Cerebellar nuclear complex (tissue), 1 donor: ENCODE measurements at places on chromosomes 1 and 21.

GRCh38 chr1:21324368-21325141 is 34.3 kb upstream of the ECE1 start:
- DNase-seq, result no peak

GRCh38 chr1:9121496-9122409 is 7.1 kb downstream of the GPR157 start:
- DNase-seq, result no peak

- DNase-seq, result no peak
These were observed 23.2 kb downstream of the HAO2 start for GRCh38 chr1:119391749-119392148.

GRCh38 chr1:116919802-116920201 is 10.1 kb downstream of the PTGFRN start:
- DNase-seq, result no peak

DNA sequence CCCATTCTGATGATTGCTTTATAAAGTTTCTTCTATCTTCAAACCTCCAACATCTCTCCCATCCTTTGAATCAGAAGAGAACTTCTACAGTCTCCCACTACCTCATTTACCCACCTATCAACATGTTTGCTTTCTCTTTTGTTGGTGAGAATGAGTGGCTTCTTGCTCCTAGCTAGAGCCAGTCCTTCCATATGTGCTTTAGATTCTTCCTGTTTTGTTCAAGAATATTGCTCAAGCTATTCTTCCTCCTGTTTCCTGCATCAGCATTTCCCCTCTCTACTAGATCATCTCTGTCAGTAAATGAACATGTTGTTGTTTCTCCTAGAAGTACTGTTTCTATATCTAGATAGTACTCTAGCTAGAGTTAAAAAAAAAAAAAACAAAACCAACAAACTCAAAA is 6.3 kb downstream of the ATF6 start:
- DNase-seq, result no peak

- DNase-seq, result no peak
These were observed 49.7 kb downstream of the ELAVL4 start for GRCh38 chr1:50158421-50158820.

DNA sequence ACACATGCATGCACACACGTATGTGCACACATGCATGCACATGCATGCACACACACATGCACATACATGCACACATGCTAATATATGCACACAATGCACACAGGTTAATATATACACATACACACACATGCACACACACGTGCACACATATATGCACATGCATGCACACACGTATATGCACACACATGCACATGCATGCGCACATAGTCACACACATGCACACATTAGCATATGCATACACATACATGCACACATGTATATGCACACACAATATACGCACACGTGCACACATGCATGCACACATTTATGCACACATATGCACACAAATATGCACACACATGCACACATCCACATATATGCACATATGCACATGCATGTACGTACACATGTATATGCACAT is 506.8 kb downstream of the MATN1 start:
- no peak for DNase-seq

DNA sequence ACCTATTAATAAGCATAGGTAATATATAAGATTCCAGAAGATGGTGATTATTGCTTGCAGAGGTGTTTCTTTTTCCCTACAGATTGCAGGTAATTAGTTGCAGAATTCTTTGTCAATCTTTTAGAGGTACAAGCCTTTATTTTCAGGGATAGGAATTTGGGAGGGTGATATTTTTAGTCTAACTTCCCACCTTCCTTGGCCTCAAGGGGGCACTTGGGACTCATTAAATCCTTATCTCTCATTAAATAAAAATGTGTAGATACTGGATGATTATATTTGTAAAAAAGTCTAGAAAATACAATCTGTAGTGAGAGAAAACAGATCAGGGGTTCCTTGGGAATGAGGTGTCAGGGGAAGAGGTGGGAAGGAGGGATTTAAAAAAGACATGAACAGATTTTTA is 179.2 kb downstream of the PATJ start:
- no peak for DNase-seq

DNA sequence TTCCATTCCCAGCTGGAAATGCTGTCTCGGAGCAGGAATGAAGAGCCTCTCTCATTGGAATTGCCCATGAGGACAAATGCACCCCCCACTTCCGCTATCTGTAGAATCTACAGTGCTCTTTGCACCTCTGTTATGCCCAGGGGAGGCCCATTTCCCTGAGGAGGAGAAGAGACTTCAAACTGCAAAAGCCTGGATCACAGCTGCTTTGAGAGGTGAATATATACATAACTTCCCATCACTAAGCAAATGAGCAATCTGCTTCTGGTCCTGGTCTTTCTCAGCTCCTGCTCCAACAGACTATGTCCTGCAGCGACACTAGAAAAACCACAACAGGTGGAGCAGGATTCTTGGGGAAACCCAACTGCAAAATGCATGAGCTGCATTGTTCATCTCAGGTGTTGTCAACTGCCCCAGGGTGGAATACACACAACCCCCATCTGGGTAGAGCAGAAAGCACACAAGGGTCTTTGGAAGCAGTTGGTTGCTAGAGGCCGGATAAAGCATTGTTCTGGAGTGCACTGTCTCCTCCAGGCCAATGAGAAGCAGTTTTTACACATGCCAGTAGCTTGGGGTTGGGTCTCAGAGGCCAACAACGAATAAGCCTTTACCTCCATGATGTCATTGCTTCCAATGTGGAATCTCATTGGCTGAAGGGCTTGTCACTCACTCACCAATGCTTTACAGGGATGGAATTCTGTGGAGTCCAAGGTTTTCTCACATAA is 67.7 kb upstream of the RAB4A start:
- no peak for DNase-seq

DNA sequence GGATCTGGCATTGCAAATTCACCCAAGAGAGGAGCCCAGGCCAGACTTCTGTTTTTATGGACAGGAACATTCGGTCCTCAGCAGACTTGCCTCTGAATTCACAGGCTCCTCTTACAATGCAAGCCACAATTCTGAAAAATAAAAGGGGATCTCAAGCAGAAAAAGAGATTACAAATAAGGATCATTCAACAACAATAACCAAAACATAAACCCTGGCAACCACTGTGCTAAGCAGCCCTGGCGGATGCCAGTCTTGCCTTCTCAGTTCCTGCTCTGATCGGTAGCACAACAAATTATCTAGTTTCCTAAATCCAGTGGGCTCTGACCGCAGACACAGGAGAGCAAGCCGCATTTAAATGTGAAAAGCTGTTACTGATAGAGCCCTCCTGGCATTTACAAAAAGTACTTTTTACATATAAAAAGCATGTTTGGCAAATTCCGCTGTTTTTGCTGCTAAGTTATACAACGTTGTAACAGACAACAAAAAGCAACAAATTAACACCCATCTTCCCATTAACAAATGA is 123.4 kb upstream of the FOXD3 start:
- DNase-seq, result no peak

DNA sequence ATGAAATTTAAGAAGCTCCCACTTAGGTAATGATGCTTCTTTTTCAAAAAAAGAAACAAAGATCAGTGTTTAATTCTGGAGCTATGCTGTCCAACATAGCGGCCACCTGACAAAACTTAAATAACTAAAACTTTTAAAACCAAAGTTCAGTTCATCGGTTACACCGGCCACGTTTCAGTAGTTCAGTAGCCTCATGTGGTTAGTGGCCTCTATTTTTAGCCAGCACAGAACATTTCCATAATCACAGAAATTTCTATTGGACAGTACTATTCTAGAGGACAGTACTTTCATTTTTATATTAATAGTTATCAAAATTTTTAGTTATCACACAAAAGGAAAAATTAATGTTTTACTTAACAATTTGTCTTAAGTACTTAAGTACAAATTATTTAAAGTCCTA is 141.0 kb downstream of the USP25 start:
- DNase-seq, result no peak

DNA sequence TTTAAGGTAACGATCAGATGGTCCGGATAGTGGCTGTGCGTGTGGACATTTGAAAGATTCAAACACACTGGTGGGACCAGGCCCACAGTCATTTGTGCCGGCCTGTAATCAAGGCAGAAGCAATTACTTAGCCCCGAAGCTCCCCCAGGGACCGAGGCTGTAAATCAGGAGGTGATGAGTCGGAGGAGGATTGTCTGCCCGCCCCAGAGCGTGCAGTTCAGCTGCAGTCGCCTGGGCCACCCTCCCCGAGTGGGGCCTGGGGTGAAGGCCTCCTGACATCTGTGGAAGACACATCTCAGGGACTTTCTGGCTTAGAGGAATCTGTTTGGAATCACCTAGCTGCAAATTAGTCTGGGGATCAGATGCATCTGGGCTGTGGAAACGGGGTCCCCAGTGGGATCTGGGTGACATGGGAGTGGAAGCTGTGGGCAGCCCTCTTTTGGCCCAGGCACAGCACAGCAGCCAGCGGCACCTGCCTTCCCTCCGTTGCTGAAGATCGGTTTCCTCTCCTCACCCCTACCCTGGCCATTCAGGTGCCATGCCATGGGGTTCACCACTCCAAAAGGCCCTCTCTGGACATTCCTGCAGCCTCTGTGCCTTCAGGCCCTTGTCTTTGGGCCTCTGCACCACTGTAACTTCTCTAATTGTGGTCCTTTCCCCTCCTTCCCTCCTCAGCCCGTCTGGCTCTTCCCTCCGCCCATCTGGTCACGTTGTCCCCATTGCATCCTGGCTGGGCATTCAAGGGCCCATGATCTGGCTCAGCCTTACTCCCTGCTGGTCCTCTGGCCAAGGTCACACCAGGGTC is 25.7 kb downstream of the LHX4 start:
- no peak for DNase-seq

- no peak for DNase-seq
These were observed 21.4 kb downstream of the XKR8 start for GRCh38 chr1:27981145-27981544.

DNA sequence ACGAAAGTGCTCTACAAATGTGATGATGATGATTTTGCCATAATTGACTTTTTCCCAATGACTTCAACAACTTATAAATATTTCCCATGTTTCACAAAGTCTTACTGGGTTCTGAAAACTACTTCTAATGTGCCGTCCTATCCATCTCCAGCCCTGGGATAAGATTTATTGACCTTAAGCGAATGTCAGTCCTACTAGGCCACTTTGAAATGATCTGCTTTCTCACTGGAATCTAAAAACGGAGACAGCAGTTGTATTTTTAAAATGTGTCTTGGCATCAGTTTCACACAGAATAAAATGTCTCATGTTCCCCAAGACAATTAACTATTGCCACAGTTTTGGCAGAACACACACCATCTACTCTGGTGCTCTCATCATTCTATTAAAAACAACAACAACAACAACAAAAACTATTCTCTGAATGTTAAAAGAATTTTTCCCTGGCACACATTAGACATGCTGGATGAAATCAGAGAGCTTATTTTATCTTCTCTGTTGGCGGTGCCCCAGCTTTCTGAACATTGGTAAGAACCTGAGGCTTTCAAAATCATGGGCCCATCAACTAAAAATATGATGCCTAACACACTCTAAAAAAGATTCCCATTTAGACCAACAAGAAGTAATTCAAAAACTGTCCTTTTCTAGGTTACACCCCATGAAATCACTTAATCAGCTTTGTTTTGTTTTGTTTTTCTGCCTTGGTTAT is 23.1 kb upstream of the DNASE2B start:
- no peak for DNase-seq

DNA sequence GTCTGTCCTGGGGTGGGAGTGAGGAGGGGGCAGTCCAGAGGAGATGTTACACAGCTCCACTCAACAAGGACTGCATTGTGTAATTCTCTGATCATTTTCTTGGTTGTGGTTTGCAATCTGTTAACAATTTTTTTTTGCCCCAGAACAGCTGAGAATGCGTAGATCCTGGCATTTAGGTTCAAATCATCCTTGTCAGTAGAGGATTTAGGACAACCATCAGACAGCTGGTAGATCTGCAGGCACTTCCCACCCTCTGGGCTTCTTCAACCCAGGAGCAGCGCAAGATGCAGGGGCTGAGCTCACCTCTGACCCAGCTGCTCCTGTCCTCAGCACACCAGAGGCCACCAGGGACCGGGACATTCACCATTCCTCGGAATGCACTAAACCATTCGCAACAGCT is 13.5 kb downstream of the BCAR3 start:
- no peak for DNase-seq

DNA sequence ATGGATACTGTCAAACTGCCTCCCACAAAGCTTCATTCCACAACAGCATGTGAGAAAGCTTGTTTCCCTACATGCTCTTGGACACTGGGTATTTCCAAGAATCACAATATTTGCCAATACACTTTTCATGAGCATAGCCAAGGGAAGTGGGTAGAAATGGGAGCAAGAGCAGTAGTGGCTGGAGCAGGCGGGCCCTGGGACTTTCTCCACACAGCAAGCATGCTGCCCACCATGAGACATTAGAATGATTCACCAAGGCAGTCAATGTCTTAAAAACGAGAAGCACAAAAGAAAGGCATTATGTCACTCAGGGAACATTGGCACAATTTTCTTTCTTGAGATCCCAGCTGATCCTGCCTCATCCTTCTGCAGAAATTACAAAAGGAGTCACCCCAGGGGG is 371.6 kb upstream of the RUNX1 start:
- DNase-seq, result no peak

GRCh38 chr1:14939527-14940284 is 213.8 kb upstream of the TMEM51 start:
- no peak for DNase-seq

DNA sequence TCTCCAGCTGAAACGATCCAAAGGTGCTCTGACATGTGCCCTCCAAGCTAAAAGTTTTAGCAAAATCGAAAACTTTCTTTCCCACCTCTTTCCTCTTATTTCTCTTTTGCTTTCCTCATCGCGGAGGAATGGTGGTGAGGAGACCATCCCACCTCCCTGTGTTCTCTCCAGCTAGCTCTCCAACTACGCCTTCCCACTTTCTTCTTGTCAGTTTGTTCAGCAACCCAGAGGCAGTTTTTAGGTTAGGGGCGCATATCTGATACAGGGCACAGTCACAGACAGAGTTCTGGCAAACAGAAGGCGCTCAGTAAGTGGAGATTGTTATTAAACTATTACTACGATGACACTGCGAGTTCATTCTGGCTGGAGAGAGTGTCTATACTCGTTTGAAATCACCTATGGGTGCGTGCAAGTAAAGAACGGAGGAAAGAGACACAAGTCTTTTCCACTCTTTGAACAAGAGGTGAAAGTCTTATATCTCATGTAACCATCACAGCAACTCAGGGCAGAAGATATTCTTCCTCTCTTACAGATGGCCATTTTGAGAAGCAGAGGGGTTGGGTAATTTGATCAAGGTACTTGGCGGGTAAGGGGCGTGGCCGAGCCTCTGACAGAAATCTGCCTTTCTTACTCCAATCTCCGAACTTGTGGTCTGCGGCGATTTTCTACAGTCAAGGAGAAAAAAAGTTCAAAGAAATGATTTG is 13.9 kb downstream of the HLX start:
- DNase-seq, result no peak
